ENCODE measurements at places on chromosomes 2 and 18. TPM values are rescaled to one million over a fixed set of nuclear protein-coding genes. Genes with fewer than 3 reads are reported as not detected.

RTKN gene
- 117 TPM for total RNA-seq

FAM98A gene
- total RNA-seq: 41.7 TPM

CIDEA gene
- 3.9 TPM for total RNA-seq

ARMC9 gene
- total RNA-seq: 13.4 TPM

CPO gene
- not detected for total RNA-seq

CKAP2L gene
- 11.3 TPM for total RNA-seq

HRH4 gene
- 0.08 TPM for total RNA-seq

LDLRAD4 gene
- total RNA-seq: not detected

RNU2-63P gene
- under 0.01 TPM for total RNA-seq

Measured in hair follicular keratinocyte (primary cell).